ENCODE measurements at places on chromosomes 1 and 21.

DNA sequence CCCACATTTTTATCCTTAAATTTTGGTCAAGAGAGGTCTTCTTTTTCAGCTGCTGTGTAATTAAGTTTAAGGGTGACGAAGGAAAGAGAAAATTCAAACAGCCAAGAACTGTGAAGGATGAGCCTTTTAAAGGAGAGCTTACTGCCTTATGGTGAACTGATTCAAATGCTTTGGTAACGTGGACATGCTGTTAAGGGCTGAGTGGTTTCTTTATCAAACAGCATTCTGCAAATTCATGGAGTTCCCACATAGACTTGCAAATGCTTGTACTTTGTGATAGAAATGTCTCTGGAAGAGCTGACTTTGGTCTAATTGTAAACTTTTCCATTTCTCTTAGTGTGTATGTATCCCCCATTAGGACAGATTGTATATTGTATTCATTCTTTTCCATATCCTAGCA is 93.8 kb downstream of the CHD1L start:
- no peak for DNase-seq

DNA sequence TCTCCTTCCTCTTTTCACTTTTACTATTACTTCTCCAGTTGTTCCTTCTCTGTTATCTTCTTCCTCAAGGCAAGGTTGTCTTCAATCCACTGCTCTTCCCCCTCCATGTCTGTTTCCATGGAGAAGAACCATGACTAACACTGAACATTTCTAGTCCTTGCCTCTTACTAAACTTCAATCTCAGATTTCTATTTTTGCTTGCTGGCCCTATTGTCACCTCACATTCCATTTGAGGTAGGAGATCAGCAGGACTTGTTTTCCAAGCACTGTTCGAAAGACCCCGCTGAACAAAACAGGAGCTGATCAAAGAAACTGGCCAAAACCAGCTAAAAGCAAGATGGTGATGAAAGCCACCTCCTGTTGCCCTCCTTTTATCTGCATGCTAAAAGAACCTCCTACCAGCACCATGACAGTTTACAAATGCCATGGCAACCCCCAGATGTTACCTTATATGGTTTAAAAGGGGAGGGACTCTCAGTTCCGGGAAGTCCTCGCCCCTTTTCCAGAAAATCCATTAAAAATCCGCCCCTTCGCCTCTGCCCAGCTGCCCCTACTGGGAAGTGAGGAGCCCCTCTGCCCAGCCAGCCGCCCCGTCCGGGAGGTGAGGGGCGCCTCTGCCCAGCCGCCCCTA is 22.6 kb downstream of the GON4L start:
- DNase-seq, result no peak

- DNase-seq, result no peak
These were observed 138.7 kb upstream of the IRF2BP2 start for GRCh38 chr1:234748713-234749112.

DNA sequence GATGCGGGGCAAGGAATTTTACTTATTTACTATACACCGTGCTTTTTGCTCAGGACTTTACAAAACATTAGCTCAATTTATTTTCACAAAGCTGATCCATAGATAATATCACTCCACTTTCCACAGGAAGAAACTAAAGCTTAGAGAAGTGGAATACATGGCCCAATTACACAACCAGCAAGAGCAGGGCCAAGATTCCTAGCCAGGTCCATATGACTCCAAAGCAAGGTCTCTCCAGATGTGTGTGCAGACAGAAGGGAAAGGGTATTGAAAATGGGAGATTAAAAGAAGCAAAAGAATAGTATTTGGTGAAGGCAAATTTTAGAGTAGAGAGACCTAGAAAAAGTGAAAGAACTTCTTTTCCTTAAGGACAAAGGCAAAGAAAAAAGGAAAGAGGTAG is 30.4 kb downstream of the RGS8 start:
- no peak for DNase-seq

DNA sequence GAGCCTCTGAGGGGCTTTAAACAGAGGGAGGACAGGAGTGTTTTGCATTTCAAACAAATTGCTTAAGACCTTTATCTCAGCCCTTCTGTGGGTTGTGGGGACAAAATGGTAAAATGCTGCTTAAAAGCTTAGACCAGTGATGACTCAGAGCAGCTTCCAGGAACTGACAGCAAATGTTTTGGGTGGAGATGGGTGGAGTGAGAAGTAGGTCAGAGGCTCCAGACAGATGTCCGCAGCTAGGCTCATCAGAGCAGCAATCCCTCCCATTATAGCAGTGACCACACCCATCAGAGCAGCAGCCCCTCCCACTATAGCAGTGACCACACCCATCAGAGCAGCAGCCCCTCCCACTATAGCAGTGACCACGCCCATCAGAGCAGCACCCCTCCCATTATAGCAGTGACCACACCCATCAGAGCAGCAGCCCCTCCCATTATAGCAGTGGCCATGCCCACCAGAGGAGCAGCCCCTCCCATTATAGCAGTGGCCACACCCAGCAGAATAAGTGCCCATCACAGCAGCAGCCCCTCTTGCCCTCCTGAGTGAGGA is 532.2 kb downstream of the MATN1 start:
- peak; percentile 35 for DNase-seq

DNA sequence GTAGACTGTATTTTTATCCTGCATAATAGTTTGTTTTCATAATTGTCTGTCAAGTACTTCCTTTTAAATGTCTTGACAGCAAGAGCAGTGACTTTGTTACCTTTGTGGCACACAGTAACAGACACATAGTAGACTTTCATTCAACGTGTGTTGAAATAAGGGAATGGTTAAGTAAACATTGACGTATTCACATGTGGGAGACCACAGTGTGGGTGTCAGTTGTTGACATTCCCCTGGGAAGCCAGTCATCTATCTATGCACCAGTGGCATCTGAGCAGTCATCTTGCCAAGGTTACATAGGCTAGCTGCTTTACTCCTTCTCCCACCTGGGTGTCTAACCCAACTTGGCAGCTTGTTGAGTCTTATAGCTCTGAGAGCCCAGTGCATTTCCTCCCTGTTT is 1.4 kb upstream of the NUP133 start:
- DNase-seq, result no peak

GRCh38 chr1:222233444-222234158 is 314.3 kb downstream of the HHIPL2 start:
- DNase-seq, result no peak

Measured in NCI-H2171 treated with DMSO at 0.1 percent for 48 hours (cell line).